ENCODE measurements at places on chromosomes 5 and 9.

- peak; percentile 45 for DNase-seq
Measured at GRCh38 chr5:108727236-108727650, 20.5 kb upstream of the FER start.

GRCh38 chr9:131840220-131840619 lies 100.3 kb upstream of the RAPGEF1 start:
- no peak for DNase-seq

DNA sequence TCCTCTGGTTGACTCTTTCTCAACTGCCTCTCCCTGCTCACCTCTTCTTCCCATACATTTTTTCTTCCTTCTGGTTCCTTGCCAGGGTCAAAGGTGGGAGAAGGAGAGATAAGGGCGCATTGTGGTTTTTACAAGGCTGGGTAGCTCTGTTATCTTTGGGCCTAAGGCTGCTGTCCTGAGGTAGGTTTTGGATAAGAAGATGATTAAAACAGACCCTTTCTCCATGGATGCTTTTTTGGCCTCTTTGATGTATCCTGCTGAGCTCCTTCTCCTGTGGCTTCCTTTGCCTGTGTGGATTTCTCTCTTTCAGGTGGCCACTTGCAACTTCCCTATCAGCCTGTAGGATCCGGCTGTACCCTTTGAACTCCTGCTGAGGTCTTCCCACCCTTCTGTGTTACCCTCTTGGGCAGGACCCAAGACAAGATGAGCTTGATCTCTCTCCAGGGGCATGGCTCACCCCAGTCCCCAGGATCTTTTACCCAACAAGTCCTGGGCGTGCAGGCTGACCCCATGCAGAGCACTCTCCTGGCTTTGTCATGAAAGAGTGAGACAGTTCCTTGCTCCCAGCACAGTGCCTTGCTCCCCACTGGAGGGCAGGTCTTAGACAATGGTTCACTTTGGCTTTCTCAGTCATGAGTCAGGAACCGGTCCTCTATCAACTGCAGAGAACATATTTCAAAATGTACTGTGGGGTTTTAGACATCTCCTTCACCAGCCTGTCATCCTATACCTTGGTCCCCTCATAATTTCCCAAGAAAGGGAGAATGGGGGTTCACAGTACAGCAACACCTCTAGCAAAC lies 197.9 kb downstream of the TLE4 start:
- DNase-seq: no peak

GRCh38 chr9:133658442-133659431 lies 22.6 kb downstream of the DBH start:
- DNase-seq: peak; percentile 83

GRCh38 chr9:117687532-117687931 lies 16.7 kb upstream of the TLR4 start:
- no peak for DNase-seq

- no peak for DNase-seq
Measured at GRCh38 chr5:99059685-99060084, 130.9 kb upstream of the CHD1 start.

DNA sequence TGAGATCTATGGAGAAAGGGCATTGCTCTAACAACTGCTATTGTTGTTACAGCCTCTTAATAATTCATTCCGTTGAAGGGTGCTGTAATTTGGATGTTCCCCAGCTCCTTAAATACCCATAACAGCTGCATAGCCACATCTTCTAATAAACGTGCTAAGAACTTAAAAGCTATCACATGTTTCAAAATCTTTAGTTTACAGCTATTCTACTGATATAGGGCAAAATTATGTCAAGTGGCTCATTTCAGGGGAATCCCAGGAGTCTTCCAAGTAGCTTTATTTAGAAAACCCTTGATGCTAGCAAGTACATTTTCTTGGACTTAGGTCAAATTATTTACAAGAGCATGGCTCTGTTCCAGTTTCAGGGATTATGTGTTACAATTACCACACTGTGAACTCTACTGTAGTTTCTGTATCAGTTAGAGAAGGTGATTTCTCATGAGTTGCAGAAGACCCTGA lies 990.4 kb upstream of the ACO1 start:
- peak; percentile 16 for DNase-seq

DNA sequence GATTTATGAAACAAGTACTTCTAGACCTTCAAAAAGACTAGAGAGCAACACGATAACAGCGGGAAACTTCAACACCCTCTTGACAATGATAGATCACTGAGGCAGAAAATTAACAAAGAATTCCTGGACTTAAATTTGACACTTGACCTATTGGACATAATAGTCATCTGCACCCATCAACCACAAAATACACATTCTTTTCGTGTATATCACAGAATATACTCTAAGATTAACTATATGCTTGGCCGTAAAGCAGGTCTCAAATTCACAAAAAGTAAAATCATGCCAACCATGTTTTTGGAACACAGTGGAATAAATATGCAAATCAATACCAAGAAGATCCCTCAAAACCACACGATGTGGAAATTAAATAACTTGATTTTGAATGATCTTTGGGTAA lies 559.4 kb downstream of the DNAH5 start:
- no peak for DNase-seq

DNA sequence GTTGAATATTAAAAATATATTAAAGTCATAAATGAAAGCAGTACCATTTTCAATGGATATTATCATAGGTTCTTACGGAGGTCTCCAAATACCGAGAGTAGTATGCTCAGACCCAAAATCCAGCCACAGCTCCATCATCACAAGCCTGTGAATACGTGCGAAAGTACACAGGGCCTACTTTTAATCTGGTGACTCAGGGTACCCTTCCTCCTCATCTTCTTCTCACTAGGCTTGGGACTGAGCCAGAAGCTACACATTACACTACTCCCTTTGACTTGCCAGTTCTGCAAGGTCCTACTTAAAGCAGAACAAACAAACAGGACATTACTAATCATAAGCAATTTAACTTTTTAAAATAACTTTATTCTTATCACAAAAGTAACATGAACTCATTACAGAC lies 7.6 kb upstream of the RIC1 start:
- DNase-seq: no peak

DNA sequence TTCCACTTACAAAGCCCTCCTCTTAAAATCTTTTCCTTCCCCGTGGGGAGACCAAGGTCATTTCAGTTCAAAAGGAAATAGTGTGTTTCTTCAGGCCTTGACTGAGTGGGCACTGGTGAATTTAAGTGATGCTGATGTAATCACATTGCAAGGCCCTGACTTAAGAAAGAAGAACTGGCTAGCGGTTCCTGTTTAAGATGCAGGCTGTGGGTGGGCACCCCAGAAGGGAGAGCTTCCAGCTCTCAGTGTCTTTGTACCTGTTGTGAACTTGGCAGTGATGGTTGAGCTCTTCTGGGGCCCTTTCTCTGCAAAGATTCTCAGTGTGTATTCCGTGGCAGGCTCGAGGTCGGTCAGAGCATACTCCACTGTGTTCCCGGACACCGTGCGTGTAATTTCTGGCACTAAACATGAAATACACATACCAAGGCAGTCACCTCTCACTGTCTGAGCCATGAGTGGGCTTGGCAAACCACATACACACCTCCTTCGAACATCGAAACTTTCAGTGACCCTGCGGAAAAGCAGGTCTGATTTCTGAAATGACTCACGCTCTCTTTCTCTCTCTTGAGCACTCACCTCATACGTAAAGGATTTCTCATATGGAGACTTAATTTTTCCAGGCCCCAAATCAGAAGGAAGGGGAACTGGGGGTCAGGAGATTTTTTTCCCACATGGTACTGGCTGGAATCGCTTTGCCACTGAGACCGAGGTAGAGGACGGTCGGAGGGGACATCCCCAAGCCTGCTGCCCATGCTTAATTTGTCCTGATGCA lies 81.9 kb downstream of the TNC start:
- DNase-seq: peak; percentile 27

DNA sequence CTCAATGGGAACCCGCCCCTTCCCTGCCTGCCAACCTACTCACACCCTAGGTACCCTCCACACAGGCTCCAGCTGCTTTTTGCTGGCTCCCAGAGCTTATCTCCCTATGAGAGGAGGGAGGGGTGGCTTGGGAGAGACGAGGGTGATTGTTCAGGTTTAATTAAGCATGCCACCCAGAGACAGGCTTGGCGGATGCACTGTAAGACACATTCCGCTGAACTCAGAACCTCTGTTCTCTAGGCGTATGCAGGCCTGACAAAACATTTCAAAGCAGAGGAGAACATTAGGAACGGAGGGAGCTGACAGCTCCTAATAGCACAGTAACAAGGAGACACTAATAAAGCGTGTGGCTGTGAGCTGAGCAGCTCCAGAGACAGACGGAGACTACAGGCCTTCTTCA lies 80.1 kb downstream of the TRIM32 start:
- DNase-seq: no peak

DNA sequence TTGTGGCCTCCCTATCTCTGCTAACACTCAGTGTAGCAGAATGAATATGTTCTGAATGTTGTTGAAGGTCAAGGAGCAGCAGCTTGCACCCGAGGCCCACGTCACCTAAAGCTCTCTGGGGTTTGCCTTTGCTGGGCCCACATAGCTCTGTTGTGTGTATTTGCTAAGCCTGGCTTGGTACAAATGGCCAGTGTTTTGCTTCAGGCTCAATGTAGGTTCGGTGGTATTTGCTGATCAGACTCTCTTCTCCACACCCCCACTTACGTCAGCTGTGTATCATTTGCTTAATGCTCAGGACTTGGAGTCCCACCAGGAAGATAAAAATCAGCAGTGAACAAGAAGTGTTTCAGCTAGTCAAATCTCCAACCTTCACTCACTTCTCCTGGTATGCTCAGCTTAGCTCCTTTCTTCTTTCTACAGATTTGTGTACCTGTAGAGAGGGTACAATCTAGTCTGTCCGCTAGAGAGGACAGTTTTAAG lies 4.8 kb upstream of the RFESD start:
- peak; percentile 68 for DNase-seq

GRCh38 chr9:116369706-116370105 lies 216.1 kb downstream of the PAPPA start:
- no peak for DNase-seq

GRCh38 chr5:35438786-35439185 lies 178.9 kb upstream of the SPEF2 start:
- no peak for DNase-seq

DNA sequence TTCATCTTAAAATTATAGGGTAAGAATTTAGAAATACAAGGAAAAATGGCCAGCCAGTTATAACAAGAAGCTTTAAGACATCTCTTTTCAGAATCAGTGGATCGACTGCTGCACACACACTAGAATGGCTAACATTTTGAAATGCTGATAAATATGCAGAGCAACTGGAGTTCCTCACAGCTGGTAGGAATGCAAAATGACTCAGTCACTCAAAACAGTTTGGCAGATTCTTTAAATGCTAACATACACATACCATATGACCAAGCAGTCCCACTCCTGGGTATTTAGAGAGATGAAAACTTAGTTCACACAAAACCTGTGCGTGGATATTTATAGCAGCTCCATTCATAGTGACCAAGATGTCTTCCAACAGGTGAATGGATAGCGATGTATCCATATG lies 23.2 kb upstream of the PSAT1 start:
- no peak for DNase-seq

Data from hepatocyte (in vitro differentiated cells).